Uterus (tissue), 4 donors: ENCODE measurements at places on chromosomes 1 and 21.

- DNase-seq = no peak
Measured at GRCh38 chr1:1680031-1680911, 12.3 kb downstream of the SLC35E2B start.

DNA sequence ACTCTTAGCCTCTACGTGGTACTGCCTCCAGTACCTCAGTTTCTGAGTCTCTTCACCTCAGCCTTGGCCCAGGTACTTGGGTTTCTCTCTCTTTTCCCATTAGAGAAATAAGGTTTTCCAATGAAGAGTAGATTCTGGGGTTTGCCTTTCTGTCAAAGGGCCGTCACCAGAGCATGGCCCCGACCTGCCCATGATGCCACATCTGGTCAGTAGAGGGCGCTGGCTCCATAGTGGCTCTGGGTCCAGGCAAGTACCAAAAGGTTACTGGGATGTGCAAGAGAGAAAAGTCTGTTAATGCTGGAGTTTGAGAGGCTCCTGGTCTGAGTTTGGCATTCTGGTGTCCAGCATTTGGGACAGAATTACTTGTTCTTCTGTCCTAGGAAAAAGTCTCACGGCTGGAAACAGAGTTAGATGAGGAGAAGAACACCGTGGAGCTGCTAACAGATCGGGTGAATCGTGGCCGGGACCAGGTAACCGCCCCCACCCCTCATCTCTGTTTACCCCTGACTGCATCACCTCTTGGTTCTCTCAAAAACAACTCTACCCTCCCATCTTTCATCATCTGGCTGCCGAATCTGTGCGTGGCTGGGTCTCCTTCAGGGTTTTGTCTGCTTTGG, 5.3 kb upstream of the TUFT1 start:
- DNase-seq = peak; percentile 70

DNA sequence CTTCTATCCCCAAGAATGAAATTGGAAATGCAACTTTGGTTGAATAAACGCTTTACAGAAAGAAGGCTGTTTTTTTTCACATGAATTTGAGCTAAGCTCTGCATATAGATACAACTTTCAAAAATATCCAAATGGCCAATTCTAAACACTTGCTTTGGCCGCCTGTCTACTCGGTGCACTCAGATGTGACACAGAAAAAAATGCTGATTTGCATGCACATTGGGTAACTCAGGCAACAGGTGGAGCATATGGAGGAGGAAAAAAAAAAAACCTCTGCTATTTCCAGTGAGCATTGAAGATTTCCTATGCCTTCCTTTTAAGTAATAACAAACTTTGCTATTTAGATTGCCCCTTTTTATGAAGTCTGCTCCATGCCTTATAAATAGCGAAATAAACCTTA, 262.5 kb downstream of the GRIK1 start:
- DNase-seq = no peak

- no peak for DNase-seq
Measured at GRCh38 chr1:228650141-228650540, 85.1 kb upstream of the RHOU start.

DNA sequence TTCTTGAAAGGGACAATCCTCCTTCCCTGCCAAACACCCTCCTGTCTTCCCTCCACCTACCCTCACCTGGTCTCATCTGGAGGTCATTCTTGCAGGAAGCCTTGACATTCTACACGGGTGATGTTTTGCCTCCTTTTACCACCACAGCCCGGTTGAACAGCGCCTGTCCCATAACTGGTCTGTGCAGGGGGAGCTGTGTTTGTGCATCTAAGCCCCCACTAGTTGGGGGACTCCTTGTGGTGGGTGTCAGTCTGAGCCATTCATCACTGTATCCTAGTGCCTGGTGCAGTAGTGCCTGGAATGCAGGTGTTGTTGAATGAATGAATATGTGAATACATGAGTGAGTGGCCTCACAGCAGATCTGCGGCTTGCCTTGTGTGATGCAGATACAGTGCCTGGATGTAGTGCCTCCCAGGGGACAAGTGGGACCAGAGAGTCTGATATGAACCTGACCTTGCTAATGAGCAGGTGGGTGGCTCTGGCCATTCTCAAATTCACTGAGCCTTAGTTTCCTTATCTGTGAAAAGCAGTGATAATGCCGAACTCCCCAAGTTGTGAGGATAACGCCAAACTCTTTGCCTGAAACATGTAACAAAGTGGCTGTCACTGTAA, 79.8 kb downstream of the OMA1 start:
- no peak for DNase-seq
